ENCODE measurements at places on chromosomes 2 and 18. TPM values are rescaled to one million over a fixed set of nuclear protein-coding genes. Genes with fewer than 3 reads are reported as not detected.

- no peak for DNase-seq
These were observed 46.4 kb downstream of the ZNF521 start for GRCh38 chr18:25305584-25305983.

PSMA8 gene
- 2.1 TPM for polyA plus RNA-seq

DNA sequence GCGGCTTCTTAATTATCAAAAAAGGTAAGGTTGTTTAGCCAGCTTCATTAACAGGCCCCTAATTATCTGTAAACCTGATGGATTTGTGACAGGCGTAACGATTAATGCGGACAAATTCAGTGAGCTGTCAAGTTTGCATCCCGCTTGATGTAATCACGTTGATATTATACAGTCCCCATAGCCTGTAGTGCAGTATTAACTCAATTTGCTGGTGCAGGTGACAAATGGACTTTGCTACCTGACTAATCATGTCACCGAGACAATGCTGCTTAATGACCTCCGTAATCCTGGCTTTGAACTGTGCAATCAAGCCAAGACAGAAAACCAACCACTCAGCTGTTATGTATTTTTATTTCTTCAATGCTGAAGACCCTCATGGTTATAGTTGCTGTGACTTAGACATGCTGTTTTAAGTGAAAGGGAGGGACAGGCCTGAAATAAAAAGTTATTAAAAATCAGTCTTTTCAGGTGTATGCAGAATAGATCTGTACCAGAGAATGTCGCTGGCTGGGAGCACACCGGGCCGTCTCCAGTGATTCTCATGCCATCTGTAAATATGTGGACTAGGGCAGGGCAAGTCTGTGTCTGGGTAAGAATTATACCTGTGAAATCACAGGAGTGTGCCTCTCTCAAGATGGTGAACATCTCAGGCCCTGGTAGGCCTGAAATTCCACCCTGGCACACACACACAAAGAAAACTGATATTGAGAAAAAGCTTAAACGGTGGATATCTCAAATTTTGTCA, 4.3 kb downstream of the TSHZ1 start:
- DNase-seq = no peak

DNA sequence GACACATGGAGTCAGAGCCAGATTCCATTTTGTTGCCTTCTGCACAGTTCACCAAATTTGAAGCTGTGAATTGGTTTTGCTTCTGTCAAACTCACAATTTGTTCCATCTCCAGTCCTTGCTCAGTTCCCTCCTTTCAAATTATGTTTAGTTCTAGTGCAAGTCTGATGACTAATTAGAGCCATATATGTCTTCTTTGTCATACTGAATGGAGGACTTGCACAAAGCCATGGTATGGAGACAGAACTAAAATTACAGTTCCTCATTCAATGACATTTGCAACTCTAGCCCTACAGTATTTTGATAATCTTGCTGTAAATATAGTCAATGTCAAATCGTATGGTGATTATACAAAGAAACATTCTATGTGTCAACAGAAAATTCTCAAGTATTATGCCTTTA, 936.9 kb upstream of the CELF4 start:
- DNase-seq = no peak

DNA sequence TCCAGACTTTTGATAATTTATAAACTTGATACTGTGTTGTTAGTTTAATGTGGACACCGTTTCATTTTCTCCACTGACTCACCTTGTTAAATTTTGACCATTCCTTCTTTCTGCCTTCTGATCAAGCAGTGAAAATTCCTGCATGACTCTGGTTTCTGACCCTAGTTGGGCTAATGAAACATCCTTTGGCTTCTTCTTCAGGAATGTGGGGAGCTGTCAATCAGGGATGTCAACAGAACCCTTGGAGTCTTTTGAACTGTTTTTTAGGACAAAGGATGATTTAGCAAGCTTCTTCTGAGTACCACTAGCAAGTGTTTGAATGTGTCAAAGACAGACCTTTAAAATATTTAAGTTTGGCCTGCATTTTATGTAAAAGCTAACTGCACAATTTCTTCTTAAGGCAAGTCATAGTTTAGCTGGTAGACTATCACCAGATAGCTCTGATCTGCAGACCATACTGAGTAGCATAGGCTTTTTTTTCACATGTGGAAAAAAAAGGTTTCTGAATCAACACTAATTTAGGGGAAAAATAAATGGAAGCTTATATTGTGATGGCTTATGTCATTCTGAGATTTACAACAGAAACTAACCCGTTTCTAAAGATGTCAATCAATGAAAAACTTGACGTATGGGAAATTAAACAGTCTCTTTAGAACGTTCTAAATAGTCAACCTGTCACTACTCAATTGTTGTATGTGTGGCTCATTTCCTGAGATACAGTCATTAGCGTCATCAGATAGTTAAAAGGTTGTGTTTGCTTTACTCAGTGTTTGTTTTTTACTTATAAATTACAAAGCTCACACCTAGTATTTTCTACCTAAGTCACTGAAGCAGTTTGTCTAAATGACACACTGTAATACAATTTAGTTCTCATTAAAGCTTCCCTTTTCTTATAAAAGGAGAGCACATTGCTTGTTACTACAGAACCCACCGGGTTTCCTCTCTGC, 311.4 kb downstream of the PTPRM start:
- DNase-seq = no peak

ABCB11 gene
- not detected for polyA plus RNA-seq

GRCh38 chr2:4780679-4781078, 911.5 kb upstream of the SOX11 start:
- no peak for DNase-seq

DNA sequence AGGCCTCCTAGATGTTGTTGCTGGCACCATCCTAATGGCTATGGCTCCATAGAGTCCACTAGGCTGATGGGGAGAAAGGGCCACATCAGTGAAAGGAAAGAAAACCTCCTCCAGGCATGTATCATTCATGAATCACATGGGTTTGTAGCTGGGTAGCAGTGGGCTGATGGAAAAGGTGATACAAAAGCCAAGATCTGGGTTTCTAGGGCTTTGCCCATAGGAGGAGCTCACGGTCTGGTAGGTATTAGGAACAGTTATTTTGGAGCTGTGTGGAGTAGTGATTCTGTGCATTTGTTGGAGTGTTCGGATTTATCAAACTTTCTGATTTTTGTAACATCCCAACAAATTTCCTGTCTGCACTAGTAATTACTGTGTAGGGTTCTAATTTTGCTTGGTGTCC, 259.2 kb downstream of the SLC4A3 start:
- no peak for DNase-seq

- no peak for DNase-seq
These were observed 159.1 kb upstream of the CREB1 start for GRCh38 chr2:207370646-207371045.

GRCh38 chr2:222306393-222307142, 7.8 kb upstream of the PAX3 start:
- DNase-seq = no peak

DNA sequence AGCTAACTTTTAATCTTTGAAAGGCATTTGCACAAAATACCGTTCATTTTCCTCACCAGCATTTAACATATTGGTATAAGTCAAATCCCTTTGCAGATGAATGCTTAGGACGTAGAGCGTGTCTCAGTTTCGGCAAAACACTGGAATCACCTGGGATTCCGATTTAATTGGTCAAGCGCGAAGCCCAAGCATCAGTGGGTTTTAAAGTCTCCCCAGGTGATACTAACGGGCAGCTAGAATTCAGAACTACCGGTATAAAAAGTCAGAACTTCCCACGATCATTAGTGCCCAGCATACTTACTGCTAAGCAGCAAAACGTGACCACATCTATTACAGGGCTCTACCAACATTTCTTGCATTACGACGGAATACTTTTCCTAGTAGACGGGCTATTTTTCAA, 24.6 kb downstream of the ALPK2 start:
- no peak for DNase-seq

RESP18 gene
- not detected for polyA plus RNA-seq

CNTNAP5 gene
- not detected for polyA plus RNA-seq

- no peak for DNase-seq
These were observed 29.4 kb downstream of the DPP4 start for GRCh38 chr2:162044586-162044985.

ANXA4 gene
- polyA plus RNA-seq = 2.9 TPM

KCNK3 gene
- polyA plus RNA-seq = not detected

GRCh38 chr18:40235836-40236235, 1719.2 kb upstream of the PIK3C3 start:
- DNase-seq = no peak

DNA sequence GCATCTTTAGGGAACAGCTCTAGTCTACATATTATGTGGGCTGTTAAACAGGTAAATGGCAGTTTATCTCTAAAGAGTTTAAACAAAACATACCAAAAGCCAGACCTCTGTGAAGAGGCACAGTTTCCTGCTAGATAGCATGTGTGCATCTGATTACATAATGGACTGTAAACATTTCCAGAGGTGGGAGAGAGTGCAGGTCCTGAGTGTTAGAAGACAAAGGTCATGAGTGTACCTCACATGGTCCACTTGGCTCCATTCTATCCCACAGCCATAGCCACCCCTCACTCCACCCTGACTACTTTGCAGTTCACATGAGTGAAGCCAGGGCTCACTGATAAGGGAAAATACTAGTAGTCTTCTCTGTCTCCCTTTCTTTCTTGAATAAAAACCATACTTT, 233.4 kb downstream of the MTX2 start:
- no peak for DNase-seq

COL6A3 gene
- polyA plus RNA-seq = 0.95 TPM

DNAH6 gene
- polyA plus RNA-seq = 1.1 TPM

DNA sequence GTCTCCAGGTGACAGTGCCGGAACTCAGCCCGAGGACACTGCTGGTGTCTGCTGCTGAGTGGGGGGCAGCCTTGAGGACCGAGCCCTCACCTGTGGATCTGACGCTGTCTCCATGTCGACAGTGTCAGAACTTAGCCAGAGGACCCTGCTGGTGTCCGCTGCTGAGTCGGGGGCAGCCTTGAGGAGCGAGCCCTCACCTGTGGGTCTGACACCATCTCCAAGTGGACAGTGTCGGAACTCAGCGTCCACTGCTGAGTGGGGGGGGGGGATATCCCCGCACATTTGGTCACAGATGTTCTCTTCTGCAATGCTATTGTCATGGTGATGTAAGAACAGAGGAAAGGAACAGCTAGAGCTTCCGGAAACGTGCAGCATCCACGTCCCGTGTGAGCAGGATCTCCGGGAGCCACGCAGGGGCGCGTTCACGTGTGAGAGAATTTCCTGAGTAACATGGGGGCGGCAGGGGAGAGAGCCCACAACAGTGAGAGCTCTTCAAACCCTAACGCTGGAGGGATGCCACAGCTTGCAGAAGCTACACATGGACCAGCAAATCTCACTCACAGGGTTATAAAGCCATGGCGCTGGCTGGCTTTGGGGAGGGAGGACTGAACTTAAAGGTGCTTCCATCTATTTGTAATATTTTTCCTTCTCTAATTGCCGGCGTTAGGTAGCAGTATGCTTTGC, 250.7 kb upstream of the SALL3 start:
- no peak for DNase-seq

Measured in naive thymus-derived CD8-positive, alpha-beta T cell (primary cell).